ENCODE measurements at places on chromosomes 7 and 10. TPM values are rescaled to one million over a fixed set of nuclear protein-coding genes. Genes with fewer than 3 reads are reported as not detected.

The CALCR gene
- not detected for total RNA-seq

DNA sequence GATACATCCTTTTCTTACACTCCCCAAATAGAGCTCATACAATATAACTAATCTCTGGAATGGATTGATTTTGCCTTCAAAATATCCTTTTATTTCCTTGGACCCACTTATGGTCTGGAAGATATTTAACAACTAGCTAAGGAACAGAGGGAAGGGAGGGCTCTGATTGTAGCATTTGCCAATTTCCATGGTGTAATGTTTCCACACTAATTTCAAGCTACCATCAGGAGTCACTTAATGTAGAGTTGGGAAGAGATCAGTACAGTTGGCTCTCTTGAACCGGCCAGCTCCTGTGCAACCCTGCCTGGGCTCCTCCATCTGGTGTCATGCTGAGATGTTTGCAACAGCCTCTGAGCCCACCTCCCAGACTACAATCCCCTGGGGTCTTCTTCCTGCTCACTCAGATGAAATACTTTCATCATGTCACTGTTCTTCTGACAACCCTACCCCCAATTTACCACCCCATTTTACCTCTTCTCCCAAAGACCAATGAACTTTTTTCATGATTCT, 8.0 kb upstream of the IL6 start:
- DNase-seq, result no peak
- peaks cover 40% of the 10 kb centered on the region for H3K4me1 ChIP-seq
- H3K27ac ChIP-seq, result peak overlapping the region; percentile 96
- H3K36me3 ChIP-seq, result peaks cover 5% of the 10 kb centered on the region
- no peak overlapping the region for H3K4me3 ChIP-seq

GRCh38 chr7:80858141-80858903, 60.5 kb downstream of the SEMA3C start:
- peak overlapping the region; percentile 41 for H3K4me3 ChIP-seq
- H3K4me1 ChIP-seq, result peaks cover 32% of the 10 kb centered on the region
- no peaks in the 10 kb centered on the region for H3K27me3 ChIP-seq
- H3K36me3 ChIP-seq, result peaks cover 31% of the 10 kb centered on the region

The ZNF804B gene
- not detected for total RNA-seq

GRCh38 chr7:150406312-150406566, 27.1 kb downstream of the ZNF775 start:
- no peaks in the 10 kb centered on the region for H3K36me3 ChIP-seq
- DNase-seq, result no peak
- peaks cover 16% of the 10 kb centered on the region for H3K4me1 ChIP-seq
- H3K27ac ChIP-seq, result peak overlapping the region; percentile 25
- H3K4me3 ChIP-seq, result peak overlapping the region; percentile 74

DNA sequence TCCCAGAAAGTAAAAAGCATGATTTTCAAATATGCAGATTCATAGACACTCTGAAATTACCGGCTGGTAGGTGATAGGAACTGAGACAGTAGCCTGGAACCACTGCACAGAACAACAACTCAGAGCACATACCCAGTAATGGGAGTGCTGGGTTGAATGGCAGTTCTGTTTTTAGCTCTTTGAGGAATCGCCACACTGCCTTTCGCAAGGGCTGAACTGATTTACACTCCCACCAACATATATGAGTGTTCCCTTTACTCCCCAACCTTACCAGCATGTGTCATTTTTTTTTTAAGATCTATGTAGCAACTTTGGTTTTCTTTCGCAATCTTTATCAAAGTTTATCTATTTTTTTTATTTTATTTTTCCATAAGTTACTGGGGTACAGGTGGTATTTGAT, 358.8 kb downstream of the CALN1 start:
- no peak overlapping the region for H3K27ac ChIP-seq
- no peaks in the 10 kb centered on the region for H3K4me1 ChIP-seq
- H3K36me3 ChIP-seq, result no peaks in the 10 kb centered on the region
- H3K4me3 ChIP-seq, result no peak overlapping the region

The OR2AE1 gene
- not detected for total RNA-seq

DNA sequence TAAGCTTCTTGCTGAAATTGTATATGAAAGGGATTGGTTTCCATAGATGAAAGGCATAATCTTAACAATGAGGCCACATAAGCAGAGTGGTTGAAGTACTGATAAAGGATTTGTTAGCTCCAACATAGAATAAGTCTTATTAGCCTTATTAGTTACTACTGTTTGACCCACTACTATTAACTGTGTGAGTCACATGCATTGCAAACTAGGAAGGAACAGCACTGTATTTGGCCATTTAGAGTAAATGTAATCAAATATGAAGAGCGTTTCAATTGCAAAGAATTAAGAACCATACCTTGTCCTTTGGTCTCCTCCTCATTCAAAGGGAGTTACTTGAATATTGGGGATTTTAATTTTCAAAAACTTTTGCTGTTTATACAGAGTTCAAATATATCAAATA, 428.9 kb downstream of the MDFIC start:
- no peaks in the 10 kb centered on the region for H3K4me1 ChIP-seq
- no peak overlapping the region for H3K27ac ChIP-seq
- no peaks in the 10 kb centered on the region for H3K36me3 ChIP-seq
- no peak for DNase-seq
- peaks cover 90% of the 10 kb centered on the region for H3K27me3 ChIP-seq
- no peak overlapping the region for H3K4me3 ChIP-seq

The CLIP2 gene
- total RNA-seq, result 13.7 TPM

The POU6F2 gene
- total RNA-seq, result 0.19 TPM

- H3K27me3 ChIP-seq, result no peaks in the 10 kb centered on the region
- peaks cover 31% of the 10 kb centered on the region for H3K4me1 ChIP-seq
- no peak overlapping the region for H3K27ac ChIP-seq
- DNase-seq, result no peak
- H3K4me3 ChIP-seq, result no peak overlapping the region
Observed at GRCh38 chr7:29620556-29620930, 56.9 kb downstream of the PRR15 start.

The TMEM236 gene
- 0.37 TPM for total RNA-seq

DNA sequence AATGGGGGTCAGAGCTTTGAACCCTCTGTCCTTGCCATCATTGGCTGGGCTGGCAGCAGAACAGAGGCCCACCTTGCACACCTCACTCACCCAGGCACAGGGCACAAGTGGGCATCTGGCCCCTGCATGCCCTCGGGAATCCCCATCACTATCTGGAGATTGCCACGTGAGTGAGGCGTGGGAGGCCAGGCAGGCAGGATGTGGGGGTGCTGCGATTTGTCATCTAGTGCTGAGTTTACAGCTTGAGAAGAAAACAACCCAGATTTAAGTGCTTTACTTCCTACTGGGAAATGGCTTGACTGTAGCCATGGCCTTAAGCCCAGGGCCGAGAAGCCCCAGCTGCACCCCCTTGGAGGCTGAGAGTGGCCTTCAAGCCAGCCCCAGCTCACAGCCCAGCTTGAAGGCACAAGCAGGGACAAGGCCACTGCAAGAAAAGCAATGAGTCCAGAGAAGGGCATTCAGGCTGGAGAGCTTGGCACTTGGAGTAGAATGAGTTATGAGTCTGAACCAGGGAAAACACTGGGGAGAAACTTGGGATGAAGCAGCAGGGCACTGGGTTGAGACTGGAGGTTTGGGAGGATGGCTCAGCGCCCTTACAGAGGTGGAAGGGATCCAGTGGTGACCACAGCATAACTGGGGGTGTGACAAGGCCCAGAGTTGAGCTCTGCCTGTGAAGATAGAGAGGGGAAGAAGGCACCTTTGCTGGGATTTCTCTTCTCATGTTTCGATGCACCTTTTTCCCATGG, 123.0 kb downstream of the CXCL12 start:
- no peak overlapping the region for H3K27ac ChIP-seq
- peaks cover 22% of the 10 kb centered on the region for H3K27me3 ChIP-seq
- no peaks in the 10 kb centered on the region for H3K36me3 ChIP-seq
- H3K4me3 ChIP-seq, result no peak overlapping the region
- no peak for DNase-seq

The ZNF273 gene
- total RNA-seq, result 2.2 TPM

DNA sequence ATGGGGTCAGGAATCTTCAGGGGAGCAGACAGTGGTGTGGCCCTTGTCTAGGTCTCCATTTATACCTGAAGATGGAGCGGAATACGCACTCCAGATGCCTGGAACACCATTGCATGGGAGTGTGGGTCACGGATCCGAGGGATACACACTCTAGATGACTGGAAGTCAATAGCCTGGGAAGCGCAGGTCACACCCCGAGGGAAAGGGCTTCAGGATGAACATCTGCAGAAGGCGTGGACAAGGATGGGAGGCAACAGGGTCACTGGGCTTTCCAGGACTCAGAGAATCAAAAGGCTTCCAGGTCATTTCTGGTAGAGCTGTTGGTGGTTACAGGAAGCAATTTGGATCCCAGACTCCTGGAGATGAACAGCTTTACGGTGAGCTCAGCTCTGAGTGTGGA, 382.2 kb upstream of the KLF6 start:
- H3K36me3 ChIP-seq, result no peaks in the 10 kb centered on the region
- H3K4me3 ChIP-seq, result no peak overlapping the region
- no peak for DNase-seq
- H3K27me3 ChIP-seq, result no peaks in the 10 kb centered on the region
- no peaks in the 10 kb centered on the region for H3K4me1 ChIP-seq

DNA sequence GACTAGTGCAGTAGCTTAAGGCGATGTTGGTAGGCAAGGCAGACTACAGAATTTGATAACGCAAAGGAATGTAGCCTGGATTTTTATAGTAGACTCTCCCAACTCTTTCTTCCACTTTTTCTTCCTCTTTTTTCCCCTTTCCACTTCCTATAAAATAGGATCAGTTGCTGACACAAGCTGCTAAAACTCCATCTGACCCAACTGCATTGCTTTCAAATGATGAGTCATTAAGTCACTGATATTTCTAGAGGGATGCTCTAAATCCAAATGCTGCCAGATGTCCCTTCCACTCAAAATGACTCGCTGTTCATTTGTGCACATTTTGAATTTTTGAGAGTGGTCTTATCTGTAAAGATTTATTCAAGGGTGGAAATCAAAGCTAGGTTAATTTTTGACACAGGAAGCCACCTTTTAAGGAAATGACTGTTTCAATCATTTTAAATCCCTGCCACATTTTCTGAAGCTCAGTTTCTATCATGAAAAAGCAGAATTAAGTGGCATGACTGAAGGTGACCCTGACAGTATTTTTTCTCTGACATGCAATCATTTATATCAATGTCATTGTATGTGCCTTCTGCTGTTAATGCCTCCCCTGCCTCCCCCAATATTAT, 25.8 kb upstream of the SFMBT2 start:
- peaks cover 19% of the 10 kb centered on the region for H3K27me3 ChIP-seq
- H3K4me3 ChIP-seq, result no peak overlapping the region
- no peaks in the 10 kb centered on the region for H3K36me3 ChIP-seq
- H3K4me1 ChIP-seq, result peaks cover 7% of the 10 kb centered on the region
- H3K27ac ChIP-seq, result no peak overlapping the region
- DNase-seq, result no peak

GRCh38 chr10:92699193-92699517, 9.4 kb downstream of the HHEX start:
- H3K4me3 ChIP-seq, result peak overlapping the region; percentile 3
- H3K4me1 ChIP-seq, result no peaks in the 10 kb centered on the region
- H3K27me3 ChIP-seq, result no peaks in the 10 kb centered on the region
- no peak overlapping the region for H3K27ac ChIP-seq
- H3K36me3 ChIP-seq, result no peaks in the 10 kb centered on the region

The NPSR1 gene
- not detected for total RNA-seq

- H3K4me3 ChIP-seq, result peak overlapping the region; percentile 0
- no peaks in the 10 kb centered on the region for H3K27me3 ChIP-seq
- H3K36me3 ChIP-seq, result no peaks in the 10 kb centered on the region
- peak; percentile 32 for DNase-seq
Observed at GRCh38 chr10:77416311-77417135, 221.1 kb downstream of the KCNMA1 start.

The SVOPL gene
- total RNA-seq, result not detected

GRCh38 chr7:38190011-38190410, 12.0 kb downstream of the STARD3NL start:
- H3K27ac ChIP-seq, result peak overlapping the region; percentile 59
- H3K36me3 ChIP-seq, result peaks cover 22% of the 10 kb centered on the region
- H3K27me3 ChIP-seq, result no peaks in the 10 kb centered on the region
- H3K4me1 ChIP-seq, result peaks cover 44% of the 10 kb centered on the region
- no peak for DNase-seq

- H3K27me3 ChIP-seq, result no peaks in the 10 kb centered on the region
- no peak overlapping the region for H3K27ac ChIP-seq
- DNase-seq, result no peak
- no peak overlapping the region for H3K4me3 ChIP-seq
- no peaks in the 10 kb centered on the region for H3K4me1 ChIP-seq
Observed at GRCh38 chr10:88288320-88289059, 294.6 kb downstream of the RNLS start.

GRCh38 chr10:1650542-1651269, 86.6 kb downstream of the ADARB2 start:
- DNase-seq, result no peak
- no peaks in the 10 kb centered on the region for H3K4me1 ChIP-seq
- H3K27ac ChIP-seq, result no peak overlapping the region
- peaks cover 9% of the 10 kb centered on the region for H3K36me3 ChIP-seq

DNA sequence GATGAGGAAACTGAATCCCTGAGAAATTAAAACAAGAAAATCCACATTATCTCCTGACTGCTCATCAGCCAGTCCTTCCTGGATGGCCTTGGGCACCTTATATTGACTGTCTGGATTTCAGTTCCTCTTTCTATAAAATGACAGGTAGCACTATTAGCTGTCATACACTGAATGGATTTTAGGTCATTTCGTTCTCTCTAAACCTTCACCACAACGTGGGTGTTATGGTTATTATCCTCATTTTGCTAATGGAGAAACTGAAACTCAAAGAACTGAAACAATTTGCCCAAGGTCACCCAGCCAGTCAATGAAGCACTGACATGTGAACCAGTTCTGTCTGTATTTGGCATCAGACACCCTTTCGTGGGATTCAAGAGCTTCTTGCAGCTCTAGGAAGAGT, 193.8 kb downstream of the CYP26A1 start:
- H3K4me3 ChIP-seq, result no peak overlapping the region
- no peak overlapping the region for H3K27ac ChIP-seq
- no peaks in the 10 kb centered on the region for H3K36me3 ChIP-seq
- H3K27me3 ChIP-seq, result no peaks in the 10 kb centered on the region
- no peak for DNase-seq

DNA sequence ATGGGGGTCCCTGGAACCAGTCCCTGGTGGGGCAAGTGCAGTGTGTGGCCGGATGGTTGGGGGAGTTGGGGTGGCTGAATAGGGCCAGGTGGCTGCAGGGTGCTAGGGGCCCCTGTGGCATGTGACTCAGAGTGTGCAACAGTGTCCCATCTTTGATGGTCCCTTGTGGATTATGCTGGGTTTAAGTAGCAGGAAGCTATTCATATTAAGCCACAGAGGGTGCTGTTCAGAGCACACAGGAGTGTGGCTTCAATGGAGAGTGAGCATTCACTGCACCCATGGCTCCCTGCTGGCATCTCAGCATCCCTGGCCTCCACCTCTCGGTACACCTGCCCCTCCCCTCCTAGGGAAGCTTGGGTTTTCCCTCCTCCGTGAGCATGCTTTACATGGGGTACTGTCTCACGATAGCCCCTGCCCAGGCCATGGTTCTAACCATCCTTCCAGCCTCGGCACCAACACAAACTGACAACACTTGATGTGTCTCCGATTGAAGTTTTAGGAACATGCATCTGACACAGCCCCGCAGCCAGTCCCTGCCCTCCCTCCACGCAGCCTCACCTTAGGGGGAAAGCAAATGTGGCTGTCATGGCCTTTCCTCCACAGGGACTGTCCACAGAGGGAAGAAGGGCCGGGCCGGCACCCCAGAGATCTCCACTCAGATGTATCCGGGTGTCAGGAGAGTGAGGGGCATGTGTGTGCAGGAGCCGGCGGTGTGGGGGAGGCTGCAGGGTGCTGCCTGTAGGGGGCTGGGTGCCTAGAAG, 30.4 kb upstream of the PPIF start:
- H3K27me3 ChIP-seq, result no peaks in the 10 kb centered on the region
- H3K27ac ChIP-seq, result peak overlapping the region; percentile 91
- no peak for DNase-seq
- H3K36me3 ChIP-seq, result peaks cover 25% of the 10 kb centered on the region

The PUS7 gene
- total RNA-seq, result 24.3 TPM
